ENCODE measurements at places on chromosomes 11 and 22. TPM values are rescaled to one million over a fixed set of nuclear protein-coding genes. Genes with fewer than 3 reads are reported as not detected.

Gene FBXO3
- total RNA-seq = 145 TPM

Gene ARHGEF12
- 57.2 TPM for total RNA-seq

Gene OPCML
- total RNA-seq = not detected

Gene NCF4
- total RNA-seq = 3.5 TPM

Gene TECTA
- total RNA-seq = 0.79 TPM

Gene TRIM22
- total RNA-seq = 5.9 TPM

Gene SYCE3
- not detected for total RNA-seq

Gene FLRT1
- total RNA-seq = not detected

Gene BTG4
- total RNA-seq = 0.22 TPM

Gene MAPK1
- 27.5 TPM for total RNA-seq

Gene RIN1
- 31.7 TPM for total RNA-seq

Gene C11orf65
- 1.6 TPM for total RNA-seq

Gene GTSE1
- 3.1 TPM for total RNA-seq

Gene MYOD1
- not detected for total RNA-seq

Gene PGM2L1
- 7.6 TPM for total RNA-seq

Gene SLC35E4
- 2.4 TPM for total RNA-seq

Gene CRELD2
- 58.1 TPM for total RNA-seq

Gene PDE2A
- 0.43 TPM for total RNA-seq

Gene RFPL1
- total RNA-seq = not detected

Gene PTGDR2
- total RNA-seq = not detected

Gene OTOG
- not detected for total RNA-seq

Gene ANKK1
- total RNA-seq = 1.6 TPM

Gene JHY
- total RNA-seq = 5.5 TPM

Gene CRYBA4
- not detected for total RNA-seq

Gene ATG13
- 79.9 TPM for total RNA-seq

Gene PLEKHB1
- total RNA-seq = 1.2 TPM

Gene ZNF215
- total RNA-seq = 2.7 TPM

Gene SNX19
- 60.9 TPM for total RNA-seq

Gene P2RX6
- not detected for total RNA-seq

Gene MOV10L1
- 0.39 TPM for total RNA-seq

Gene SLC6A5
- not detected for total RNA-seq

Gene PLAAT5
- total RNA-seq = 5.9 TPM

Gene CHRM1
- not detected for total RNA-seq

Gene STX3
- total RNA-seq = 35.7 TPM

Gene BDNF
- total RNA-seq = 0.39 TPM

Gene SMARCB1
- 109 TPM for total RNA-seq

Gene PIH1D2
- total RNA-seq = 1.7 TPM

Gene CD3G
- not detected for total RNA-seq

Gene MS4A6E
- total RNA-seq = not detected

Gene ANO5
- total RNA-seq = not detected

Gene SLC22A6
- total RNA-seq = not detected

Gene TIGD3
- 0.11 TPM for total RNA-seq

Gene MS4A15
- not detected for total RNA-seq

Gene OR56A1
- total RNA-seq = not detected

Gene OR2D2
- 0.79 TPM for total RNA-seq

Gene LYVE1
- total RNA-seq = not detected

Gene C11orf16
- total RNA-seq = not detected

Gene SPCS2
- 17.0 TPM for total RNA-seq

Gene YIF1A
- 180 TPM for total RNA-seq

Gene SCN2B
- not detected for total RNA-seq

Gene OR51E2
- not detected for total RNA-seq

Gene OR10A2
- total RNA-seq = not detected
